ENCODE measurements at places on chromosomes 11 and 22.

DNA sequence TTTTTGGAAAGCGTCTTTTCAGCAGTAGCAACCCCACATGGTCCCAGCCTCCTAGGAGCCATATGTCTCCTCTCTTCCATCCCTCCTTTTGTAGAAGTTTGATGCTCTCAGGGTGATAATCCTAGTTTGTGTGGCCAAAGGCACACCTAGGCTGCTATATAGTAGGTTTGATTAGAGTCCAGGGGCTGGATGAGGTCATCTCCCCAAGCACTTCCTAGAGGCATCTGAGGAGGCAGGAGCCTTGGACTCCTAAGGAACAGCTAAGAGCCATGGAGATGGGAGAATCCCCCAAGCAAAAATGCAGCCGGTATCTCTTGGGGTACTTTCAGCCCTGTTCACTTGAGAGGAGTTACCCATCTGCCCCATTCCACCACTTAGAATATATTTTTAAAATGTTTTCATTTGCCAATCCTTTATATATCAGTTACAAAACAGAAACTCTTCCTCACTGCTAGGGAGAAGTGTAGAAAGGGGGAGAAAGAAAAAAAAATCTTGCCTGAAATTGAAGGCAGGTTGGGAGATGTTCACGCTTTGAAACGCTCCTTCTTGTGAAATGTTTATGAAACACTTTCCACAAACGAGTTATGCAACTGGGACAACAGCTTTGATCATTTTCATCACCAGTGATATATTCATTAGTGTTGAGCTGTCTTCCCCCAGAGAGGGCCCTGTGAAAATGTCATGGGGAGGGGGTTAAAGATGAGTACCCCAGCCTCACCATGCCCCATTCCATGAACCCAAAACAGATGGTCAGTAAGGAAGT is 31.9 kb upstream of the TLCD5 start:
- no peak for DNase-seq

- no peak for DNase-seq
Measured at GRCh38 chr11:117300773-117301172, 9.6 kb downstream of the BACE1-AS start.

GRCh38 chr11:87290304-87290922 is 252.7 kb downstream of the TMEM135 start:
- DNase-seq: no peak

GRCh38 chr11:5004424-5005274 is 10.0 kb downstream of the OR51L1 start:
- no peak for DNase-seq

GRCh38 chr22:47918276-47918921 is 1155.9 kb downstream of the TBC1D22A start:
- DNase-seq: no peak

DNA sequence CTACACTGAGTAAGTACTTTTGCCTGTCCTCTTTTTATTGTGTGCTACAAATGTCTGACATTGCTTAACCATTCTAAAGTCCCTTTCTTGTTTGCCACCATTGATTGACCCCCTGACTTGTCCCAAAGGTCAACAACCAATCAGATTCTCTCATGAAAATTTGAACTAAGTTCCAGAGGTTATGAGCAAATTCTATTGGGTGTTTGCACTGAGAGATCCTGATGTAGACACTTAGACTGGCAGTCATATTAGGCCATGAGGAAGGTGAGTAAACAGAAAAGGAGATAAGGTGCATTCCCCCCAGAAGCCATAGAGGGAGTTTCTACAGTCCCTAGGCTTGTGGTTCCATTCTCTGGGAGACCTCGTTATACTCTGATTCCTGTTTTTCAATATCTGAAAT is 101.3 kb upstream of the E2F8 start:
- no peak for DNase-seq

- DNase-seq: no peak
Measured at GRCh38 chr11:78812513-78813293, 238.0 kb upstream of the NARS2 start.

DNA sequence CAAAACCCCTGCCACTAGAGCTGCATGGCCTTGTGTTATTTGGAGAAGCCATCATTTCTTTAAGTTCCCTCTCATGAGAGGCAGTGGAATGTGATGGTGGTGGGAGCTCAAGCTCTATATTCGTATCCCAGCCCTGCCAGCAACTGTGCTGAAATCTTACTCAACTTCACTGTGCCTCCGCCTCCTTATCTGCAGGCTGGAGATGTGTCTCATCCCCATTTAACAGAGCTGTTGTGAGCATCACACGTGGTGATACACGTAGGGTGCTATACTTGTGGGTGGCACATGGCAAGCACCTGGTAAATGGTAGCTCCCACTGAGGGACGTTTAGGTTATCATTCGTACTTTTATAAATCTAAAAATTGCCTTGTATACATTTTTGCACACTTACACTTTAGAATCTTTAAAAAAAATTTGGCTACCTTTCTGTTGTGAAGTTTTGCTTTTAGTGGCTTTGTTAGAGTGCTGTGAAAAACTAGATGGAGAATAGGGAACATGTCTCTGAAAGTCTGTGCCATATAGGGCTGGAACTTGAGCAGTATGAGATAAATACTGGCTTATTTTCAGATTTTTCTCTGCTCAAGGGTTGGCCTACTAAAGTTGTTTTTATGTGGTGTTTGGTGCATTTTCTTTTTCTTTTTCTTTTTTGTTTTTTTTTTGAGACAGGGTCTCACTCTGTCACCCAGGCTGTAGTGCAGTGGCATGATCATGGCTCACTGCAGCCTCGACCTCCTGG is 23.2 kb downstream of the TNRC6B start:
- DNase-seq: no peak

DNA sequence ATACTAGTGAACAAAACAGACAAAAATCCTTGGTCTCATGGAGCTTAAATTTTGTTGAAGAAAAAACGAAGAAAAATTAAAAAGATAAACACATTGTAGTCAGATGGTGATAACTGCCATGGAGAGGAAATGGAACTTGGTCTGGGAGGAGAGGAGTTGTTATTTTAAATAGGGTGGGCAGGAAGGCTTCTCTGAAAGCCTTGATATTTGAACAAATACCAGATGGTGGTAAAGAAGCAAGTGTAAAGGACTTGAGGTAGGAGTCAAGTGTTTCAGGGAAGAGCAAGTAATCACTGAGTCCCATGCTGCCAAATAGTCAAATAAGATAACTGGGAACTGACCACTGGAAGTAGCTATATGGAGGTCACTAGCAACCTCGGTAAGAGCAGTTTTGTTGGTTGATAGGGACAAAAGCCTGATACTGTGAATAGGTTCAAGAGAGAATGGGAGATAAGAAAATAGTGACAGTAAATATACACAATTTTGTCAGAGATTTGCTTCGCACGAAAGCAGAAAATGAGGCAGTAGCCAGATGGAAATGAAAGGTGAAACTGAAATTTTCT is 55.1 kb downstream of the SESN3 start:
- DNase-seq: no peak

DNA sequence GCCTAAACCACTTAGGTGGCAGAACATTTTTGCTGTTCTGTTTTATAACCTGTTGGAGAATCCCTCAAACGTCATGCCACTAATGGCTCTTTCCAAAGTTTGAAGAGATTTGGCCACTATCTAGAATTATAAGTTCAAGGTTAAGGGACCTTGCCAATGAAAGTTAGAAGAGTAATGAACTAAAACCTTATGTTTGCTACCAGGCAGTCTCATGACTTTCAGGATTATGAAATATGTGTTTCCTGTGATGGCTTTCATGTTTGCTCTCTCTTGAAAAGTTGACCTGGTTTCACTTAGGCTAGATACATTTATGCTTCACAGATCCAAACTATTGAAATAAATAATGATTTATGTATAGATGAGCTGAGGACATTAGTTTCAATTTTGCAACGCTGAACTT is 340.0 kb downstream of the LRRC4C start:
- no peak for DNase-seq

- no peak for DNase-seq
Measured at GRCh38 chr11:72631806-72632731, 42.2 kb downstream of the PDE2A start.

DNA sequence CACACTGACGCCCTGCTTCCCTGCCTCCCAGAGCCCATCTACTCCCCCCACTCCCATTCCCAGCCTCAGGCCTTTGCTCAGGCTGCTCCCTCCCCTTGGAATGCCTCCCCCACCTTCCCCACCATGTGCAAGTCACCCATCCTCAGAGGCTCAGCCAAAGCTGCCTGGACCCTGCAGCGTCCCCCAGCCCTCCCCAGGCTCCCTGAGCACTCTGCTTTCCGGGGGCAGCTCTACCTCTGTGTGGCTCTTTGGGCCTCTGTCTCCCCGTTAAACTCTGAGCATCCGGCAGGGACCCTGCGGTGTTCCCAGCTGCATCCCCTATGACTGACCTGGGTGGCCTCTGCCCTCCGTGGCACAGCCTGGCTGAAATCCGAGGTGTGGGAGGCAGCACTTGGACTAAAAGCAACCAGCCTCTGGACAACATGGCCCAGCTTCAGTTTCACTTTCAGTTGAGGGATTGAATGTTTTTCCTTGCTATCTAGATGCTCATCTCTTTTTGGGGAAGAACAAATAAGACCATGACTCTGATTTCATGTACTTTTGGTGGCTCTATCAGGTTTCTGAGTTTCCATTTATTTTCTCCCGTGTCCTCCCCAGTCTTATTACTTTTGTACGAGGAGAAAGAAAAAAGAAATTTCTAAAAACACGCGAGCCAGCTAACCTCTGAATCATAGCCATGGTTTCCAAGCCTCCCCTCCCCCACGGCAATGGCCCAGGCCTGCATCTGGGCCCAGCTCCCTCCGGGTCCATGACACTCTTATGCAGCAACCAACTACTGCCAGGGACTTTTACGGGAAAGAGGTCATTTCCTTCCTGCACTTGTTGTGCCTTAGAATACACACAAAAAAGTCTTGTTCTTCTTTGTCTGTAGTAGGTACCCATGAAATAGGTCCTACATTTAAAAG is 3.8 kb downstream of the APOL3 start:
- peak; percentile 75 for DNase-seq

GRCh38 chr11:125871391-125872137 is 15.9 kb upstream of the HYLS1 start:
- DNase-seq: no peak

- DNase-seq: no peak
Measured at GRCh38 chr11:75383246-75383645, 16.1 kb upstream of the RPS3 start.

- no peak for DNase-seq
Measured at GRCh38 chr11:62004473-62004872, 37.0 kb upstream of the FTH1 start.

GRCh38 chr11:13003736-13004493 is 5.2 kb upstream of the RASSF10 start:
- DNase-seq: no peak

DNA sequence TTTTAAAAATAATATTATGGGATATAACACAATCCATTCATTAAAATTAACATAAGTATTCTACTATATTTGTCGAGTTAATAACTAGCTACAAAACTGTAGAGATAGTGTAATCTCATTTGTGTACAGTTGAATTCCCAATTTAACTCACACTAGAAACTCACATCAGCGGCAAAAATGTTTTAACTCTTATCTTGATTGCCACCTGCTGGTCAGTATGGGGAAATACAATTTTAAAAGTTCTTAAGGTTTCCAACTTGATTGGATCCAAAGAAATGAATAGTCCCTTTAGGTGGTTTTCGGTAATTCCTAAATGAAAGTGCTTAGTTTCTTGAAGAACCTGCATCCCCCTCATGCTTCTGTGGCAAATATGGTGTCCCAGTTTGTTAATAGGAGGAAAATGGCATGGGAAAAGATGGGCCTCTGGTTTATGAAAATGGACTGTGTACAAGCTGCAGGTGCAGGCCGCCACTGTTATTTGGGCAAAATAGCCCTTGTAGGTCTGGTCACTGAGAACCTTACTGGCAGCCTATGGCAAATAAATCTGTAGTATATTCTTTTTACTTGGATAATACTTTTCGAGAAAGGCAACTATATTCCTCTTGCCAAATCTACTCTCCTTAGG is 33.7 kb upstream of the SLC17A6 start:
- no peak for DNase-seq

GRCh38 chr22:26436903-26437515 is 7.9 kb downstream of the ASPHD2 start:
- no peak for DNase-seq

DNA sequence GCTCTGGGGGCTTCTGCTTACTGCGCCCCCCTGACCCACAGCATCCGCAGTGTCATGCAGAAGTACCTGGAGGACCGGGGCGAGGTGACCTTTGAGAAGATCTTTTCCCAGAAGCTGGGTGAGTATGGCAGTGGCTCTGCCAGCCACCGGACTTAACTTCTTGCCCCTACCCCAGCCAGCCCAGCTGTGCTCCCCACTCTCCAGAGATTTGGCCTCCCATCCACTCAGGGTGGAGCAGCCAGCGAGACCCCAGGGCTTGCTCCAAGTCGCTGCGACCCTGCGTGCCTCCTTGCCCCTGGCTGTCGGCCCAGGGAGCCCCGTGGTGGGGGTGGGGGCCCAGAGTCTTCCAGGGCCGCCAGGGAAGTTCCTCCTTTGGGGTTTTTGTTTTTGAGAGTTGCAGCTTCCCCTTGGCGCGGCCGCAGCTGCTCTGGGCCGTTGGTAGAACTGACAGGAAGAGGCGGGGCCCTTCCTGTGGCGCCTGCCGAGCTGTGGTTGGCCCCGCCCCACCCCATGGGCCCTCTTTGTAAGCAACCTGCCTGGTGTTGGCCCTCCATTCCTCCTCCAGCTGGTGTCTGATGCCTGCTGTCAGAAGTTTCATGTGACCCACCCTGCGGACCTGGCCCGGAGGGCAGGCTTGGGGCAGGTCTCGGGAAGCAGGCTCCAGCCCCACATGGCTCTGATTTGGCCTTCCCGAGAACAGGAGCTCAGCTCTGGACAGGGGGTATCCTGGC is 11.1 kb downstream of the GRK2 start:
- DNase-seq: peak; percentile 93

GRCh38 chr11:72123117-72123653 is 10.7 kb upstream of the ANAPC15 start:
- DNase-seq: no peak

GRCh38 chr11:71995726-71996291 is 2.9 kb upstream of the IL18BP start:
- no peak for DNase-seq

Measured in T-helper 22 cell (primary cell).